HCEC 1CT (cell line): ENCODE measurements at places on chromosomes 11 and 22.

- no peak for DNase-seq
Measured at GRCh38 chr22:20002636-20003035, 14.0 kb downstream of the ARVCF start.

DNA sequence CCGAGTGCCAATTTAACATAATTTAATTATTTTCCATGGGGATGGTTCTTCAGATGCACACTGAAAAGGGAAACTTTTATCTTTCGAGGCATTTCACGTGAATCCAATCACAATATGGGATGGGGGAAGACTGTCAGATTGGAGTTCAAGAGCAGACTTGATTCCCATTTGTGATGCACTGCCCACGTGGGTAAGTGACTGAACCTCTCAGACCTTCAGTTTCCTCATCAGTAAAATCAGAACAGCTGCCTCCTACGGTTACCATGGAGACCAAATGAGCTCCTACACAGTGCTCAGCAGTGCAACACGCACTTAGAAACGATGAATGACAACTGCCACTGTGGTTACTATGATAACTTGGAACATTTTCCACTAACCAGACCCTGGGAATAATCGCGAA is 21.7 kb downstream of the KIAA0930 start:
- no peak for DNase-seq

DNA sequence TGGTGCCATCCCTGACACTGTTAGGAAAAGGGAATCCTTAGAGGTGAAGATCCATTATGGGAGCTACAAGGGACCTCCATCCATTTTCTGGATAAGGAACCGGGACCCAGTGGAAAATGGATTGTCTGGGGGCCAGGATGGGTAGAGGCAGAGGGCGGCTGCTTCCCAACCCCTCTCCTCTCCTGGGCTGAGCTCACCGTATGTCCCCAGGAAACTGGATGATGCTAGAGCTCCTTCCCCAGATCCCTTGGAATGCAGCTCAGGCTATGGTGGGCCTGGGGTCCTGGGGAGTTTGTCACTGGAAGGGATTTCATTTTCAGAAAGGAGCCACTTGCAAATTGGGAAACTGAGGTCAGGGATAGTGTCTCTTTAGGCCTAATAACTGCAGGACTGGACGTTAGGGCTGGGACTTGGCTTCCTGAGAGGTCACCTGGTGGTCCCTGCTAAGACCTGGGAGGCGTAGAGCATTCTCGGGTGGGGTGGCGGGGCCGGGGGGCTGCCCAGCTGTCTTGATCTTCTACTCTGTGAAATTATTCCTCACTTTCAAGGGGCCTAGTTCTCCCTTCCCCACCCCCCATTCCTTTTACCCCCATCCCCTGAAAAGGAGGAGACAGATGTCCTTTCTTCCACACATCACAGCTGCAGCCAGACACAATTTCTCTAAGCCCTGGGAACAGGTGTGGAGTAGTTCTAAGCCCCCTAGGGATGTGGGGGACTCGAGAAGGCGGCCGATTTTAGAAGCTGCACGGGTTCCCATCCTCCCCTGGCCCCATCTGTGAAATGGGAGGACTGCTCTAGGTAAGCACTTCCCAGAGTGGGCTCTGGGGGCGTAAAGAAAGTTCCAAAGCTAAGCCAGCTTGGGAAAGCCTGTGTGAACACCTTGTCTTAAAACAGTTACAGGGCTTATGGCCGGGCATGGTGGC is 99.8 kb downstream of the PKNOX2 start:
- DNase-seq: peak; percentile 22

DNA sequence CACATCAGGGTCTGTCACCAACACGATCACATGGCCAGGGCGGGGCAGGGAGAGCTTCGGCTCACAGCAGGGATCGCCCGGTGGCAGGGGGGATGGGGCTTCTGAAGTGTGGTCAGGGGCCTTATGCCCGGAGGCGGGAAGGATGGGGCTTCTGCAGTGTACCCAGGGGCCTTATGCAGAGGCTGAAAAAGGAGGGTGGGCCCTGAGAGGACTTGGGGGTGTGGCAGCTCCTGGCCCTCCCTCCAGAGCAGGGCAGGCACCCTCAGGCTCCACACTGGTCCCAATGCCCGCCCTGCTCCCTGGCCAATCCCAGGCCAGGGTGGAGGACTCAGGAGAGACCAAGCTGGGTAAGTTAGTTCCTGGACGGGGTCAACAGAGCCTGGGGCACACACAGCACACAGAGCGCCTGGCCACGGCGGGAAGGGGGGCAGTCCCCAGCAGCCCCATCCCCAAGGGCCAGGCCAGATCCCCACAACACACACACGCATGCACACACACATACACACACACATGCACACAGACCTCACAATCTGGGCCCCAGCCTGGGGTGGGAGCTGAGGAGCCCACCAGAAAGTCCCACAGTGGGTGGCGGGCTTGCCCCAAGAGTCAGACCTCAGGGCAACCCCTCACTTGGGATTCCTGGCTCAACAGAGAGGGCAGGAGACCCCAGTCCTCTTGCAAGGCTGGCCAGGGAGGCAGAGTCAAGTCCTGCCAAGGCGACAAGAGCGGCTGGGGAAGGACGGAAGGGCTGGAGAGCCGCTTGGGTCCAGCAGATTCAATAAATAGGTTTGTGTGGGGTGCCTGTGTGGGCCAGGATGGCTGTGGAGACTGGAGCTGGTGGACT is 1.1 kb upstream of the CEND1 start:
- no peak for DNase-seq

- peak; percentile 77 for DNase-seq
Measured at GRCh38 chr11:108895579-108896480, 231.0 kb downstream of the DDX10 start.

GRCh38 chr22:20126284-20127029 is 5.1 kb upstream of the ZDHHC8 start:
- no peak for DNase-seq
